AG08395 (cell line): ENCODE measurements at places on chromosomes 7 and 10.

DNA sequence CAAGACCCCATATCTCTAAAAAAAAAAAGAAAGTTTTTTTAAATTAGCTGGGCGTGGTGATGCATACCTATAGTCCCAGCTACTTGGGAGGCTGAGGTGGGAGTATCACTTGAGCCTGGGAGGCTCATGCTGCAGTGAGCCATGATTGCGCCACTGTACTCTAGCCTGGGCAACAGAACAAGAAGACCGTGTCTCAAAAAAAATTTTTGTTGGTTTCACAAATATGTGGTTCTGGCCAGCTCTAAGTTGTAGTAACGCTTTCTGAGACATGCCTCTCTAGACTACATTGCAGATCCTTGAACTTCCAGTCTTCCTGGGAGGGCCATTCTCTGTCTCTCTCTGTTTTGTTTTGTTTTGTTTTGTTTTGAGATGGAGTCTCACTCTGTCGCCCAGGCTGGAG is 24.6 kb upstream of the RHBDD2 start:
- peak; percentile 78 for DNase-seq

GRCh38 chr10:46228563-46229071 is 58.2 kb upstream of the ANTXRL start:
- peak; percentile 84 for DNase-seq

- no peak for DNase-seq
Measured at GRCh38 chr10:70232155-70232858, 922 bp downstream of the PPA1 start.

DNA sequence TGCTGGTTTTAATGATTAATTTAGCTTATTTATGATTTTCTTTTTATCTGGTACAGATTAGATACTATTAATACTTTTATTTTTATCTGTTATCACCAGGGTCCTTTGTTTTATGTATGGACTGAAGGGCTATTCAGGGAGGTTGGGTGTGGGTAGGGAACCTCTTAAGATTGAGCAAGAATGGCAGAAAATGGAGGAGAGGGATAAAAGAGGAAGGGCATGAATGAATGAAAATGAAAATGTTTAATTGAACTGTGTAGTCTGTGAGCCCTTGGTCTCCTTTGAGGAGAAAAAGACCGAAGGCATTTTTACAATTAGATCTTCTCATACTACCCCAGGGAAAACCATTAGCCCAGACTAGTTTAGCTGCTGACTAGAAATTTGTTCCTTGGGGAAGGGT is 93.1 kb downstream of the CDK14 start:
- DNase-seq: no peak

- peak; percentile 7 for DNase-seq
Measured at GRCh38 chr10:98748298-98748697, 301.6 kb upstream of the HPS1 start.

- DNase-seq: peak; percentile 35
Measured at GRCh38 chr10:42836771-42837468, 54.3 kb downstream of the BMS1 start.

DNA sequence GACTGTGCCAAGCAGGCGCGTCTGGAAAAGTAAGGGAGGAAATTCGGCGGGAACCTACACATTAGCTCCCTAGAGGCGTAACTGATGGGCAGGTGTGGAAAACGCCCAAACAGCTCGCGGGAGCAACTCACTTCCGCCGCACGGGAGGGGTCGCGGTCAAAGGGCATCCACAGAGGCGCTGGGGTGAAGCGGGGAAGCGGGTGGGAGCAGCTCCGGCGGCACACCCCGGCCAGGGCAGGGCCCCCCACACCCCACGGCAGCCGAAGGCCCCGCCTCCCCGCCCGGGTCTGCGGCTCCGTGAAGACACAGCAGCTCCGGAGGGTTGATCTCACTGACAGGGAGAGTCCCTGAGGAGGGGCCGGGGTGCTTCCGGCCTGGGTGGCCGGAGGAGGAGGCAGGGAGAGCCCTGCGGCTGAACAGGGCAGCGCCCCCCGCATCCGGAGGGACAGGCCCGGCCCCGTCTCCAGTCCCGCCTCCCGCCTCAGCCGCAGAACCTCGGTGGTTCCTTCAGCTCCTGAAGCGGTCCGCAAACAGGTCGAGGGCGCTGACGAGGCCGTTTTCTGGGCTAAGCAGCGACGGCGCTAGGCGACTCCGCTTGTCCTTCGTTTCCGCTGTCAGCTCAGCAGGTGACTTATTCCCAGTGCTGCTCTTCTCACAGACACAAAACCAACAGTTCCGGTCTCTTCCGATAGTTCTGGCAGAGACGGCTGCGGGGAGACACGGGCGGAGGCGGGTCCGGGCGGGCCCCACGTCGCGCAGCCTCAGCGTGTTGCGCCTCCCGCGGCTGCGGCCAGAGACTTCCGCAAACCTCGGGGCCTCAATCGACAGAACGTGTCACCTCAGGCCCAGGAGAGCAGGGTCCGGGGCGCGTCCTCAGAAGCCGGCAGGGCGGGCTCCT is 276.1 kb downstream of the DNAJB6 start:
- DNase-seq: no peak

DNA sequence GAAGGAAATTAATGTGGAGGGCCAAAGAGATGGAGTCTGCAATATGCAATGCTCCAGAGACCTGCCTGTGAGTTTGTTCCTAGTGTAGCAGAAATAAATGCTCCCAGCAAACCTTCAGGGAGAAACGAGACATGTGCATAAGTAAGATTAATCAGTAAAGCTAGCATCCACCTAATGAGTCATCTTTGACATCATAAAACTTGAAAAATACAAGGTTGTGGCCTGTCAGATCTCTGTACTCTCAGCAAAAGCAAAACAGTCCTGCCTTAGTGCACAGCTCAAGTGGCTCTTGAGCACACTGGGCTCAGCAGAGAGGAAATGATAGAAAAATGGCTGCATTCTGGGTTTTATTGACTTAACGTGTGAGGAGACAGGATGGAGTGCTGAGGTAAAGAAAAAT is 32.5 kb upstream of the ERCC6 start:
- no peak for DNase-seq

DNA sequence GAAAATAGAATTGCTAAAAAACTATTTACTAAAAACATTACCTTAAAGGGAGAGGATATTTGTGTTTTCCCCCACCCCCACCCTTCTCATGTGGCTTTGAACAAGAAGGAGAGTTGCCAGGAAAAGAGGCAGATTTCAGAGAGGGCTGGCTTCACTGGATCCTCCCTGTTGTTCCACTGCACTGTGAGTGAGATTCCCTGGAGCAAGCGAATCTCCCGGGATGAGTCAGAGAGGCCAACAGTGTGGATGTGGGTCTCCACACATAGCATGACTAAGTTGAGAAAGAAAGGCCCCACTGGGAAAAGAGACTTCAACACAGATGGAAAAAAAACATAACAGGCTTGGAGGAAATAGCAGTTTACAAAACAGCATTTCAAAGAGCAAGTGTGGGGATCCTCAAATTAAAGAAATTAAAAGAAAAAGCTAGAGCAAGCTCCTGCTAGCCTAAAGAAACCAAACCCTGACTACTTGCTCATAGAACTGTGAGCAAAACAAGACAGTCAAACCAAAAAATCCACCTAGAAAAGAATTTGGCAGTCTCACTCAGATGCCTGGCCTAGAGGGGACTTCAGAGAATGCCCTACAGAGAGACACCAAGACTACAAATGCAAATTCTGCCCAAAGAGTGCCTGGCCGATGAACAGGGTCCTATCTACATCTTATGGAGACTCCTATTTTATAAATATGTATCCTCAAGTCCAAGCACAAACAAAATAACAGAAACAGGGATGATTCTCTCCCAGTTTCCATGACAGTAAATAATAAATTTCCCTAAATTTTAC is 3.4 kb downstream of the CAV1 start:
- DNase-seq: peak; percentile 90

DNA sequence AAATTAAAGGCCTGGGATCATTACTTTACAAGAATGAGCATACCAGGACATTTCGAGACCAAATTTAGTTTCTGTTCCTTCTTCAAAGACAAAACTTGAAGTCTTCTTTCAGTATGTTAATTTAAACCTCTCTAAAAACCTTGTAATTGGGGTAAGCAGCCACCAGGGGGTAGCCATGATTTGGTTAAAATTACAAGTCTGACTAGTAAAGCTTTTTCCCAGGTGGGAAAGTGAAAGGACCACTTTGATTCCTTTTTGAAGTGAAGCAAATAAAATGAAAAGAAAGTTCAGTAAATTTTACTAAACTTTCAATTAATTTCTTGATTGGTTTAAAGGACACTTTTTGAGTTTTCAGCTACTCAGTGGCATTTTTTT is 294.3 kb downstream of the BBS9 start:
- DNase-seq: no peak

GRCh38 chr7:98084631-98085030 is 22.0 kb upstream of the LMTK2 start:
- DNase-seq: no peak
